ENCODE measurements at places on chromosomes 3 and 15.

- no peak for DNase-seq
Measured at GRCh38 chr3:87127281-87127680, 99.8 kb upstream of the CHMP2B start.

GRCh38 chr3:146334151-146334550, 83.2 kb upstream of the PLSCR4 start:
- no peak for DNase-seq

DNA sequence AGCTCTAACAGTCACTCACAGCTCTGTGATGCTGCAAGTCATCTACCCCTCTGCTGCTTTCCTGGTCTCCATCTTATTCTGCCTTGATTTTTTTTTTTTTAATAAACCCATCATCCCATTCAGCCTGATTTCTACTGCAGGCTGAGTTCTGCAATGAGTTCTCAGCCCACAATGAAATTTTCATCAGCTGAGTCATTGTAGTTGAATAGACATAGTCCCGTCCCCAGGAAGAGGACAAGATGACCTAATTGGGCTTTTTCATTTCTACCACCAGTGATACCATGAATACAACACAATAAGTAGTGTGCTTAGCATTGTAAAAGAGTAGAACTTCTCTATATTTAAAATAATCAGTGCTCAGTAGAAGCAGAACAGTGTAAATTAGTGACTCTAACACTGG, 59.3 kb downstream of the C3orf85 start:
- no peak for DNase-seq

GRCh38 chr3:54931182-54931581, 3.3 kb upstream of the LRTM1 start:
- DNase-seq, result no peak

- DNase-seq, result no peak
Measured at GRCh38 chr3:22159004-22159695, 408.1 kb upstream of the ZNF385D start.

DNA sequence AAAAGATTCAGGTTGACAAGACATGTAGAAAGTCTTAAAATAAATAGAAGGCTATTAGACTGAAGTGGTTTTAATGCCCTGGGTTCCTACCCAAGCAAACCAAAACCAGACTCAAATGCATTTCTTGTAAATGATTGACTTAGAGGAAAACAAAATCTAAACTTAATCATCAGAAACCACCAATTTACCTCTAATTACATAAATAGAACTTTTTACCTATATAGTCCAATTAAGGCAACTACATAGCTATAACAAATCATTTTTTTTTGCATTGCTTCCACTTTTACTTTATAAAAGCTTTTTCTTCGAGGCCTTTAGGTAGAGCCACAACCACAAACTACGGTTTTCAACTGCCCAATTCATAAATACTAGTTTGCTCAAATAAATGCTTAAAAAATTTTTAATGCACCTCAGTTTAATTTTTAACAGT, 231.3 kb upstream of the ARHGEF26 start:
- no peak for DNase-seq

- DNase-seq, result no peak
Measured at GRCh38 chr15:95277266-95277665, 1045.9 kb downstream of the MCTP2 start.

GRCh38 chr3:156751461-156752025, 74.6 kb upstream of the LEKR1 start:
- no peak for DNase-seq

All from T-helper 1 cell (primary cell).